CD4-positive, alpha-beta T cell treated with Interleukin-1 beta for 1 hour (primary cell): ENCODE measurements at places on chromosomes 1 and 21.

DNA sequence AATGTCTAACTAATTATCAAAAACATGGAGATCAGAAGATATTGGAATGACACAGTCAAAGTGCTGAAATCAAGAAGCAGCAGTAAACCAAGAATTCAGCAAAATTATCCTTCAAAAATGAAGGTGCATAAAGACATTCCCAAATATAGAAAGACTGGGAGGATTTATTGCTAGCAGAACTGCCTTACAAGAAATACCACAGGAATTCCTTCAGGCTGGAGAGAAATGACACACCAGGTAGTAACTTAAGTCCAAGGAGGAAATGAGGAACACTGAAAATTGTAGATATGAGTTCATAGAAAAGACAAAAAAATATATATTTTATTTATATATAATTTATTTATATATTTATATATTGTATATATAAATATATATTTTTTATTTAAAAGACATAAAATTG is 217.2 kb downstream of the RPS6KC1 start:
- no peak for DNase-seq

- no peak for DNase-seq
These were observed 125.0 kb upstream of the JUN start for GRCh38 chr1:58908561-58909560.

DNA sequence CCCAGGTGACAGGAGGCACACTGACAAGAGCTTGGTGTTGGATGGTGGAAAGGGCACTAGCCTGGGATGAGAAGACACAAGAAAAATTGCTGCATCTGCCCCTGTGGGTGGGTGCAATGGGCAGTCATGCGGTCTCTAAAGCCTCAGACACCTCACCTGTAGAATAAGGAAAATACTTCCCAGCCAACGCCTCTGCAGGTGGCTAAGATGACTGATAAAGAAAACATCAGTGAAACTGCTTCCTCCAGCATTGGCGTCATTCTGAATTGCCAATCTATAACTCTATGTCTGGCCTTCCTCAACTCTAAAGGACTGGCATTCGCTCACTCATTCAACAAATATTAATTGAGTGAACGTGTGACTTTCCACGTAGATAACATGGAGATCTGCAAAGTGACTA is 100.4 kb upstream of the F3 start:
- DNase-seq: no peak

DNA sequence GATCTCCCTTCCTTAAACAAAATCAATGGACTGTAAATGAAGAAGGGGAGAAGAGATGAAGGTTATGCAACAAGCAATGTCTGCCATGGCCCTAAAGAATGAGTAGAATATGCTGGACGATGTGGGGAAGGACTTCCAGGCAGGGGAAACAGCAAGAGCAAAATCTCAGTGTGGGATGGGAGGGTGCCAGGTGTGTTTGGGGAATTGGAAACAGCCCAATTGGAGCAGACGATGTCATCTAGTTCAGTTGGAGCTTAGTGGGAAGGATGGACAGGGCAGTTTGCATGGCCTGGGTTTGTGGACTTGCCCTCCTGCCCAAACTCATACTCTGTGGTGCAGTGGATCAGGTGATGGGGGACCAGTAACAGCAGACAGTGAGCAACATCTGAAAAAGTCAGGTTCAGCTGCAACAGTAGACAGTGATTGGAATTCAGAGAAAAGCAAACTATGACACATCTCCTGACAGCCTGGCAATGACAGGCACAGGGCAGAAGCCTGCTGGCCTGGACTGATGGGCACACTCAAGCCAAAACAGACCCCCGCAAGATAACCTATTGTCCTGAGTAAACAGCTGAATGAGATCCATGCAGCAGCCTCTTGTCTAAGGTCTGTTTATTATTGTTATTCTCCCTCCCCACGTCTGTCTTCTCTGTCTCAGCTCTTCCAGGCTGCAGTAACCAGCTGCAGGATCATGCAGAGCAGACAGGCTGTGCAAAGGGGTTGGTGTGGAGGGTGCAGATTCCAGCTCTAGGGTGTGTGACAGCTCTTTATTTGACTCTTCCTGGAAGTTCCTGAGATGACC is 50.5 kb upstream of the PRELP start:
- no peak for DNase-seq

- no peak for DNase-seq
These were observed 1.2 kb downstream of the HJV start for GRCh38 chr1:146020058-146021049.

GRCh38 chr1:98702976-98703375 is 41.5 kb downstream of the SNX7 start:
- DNase-seq: no peak

- no peak for DNase-seq
These were observed 174.6 kb downstream of the GABPA start for GRCh38 chr21:25909341-25909740.

DNA sequence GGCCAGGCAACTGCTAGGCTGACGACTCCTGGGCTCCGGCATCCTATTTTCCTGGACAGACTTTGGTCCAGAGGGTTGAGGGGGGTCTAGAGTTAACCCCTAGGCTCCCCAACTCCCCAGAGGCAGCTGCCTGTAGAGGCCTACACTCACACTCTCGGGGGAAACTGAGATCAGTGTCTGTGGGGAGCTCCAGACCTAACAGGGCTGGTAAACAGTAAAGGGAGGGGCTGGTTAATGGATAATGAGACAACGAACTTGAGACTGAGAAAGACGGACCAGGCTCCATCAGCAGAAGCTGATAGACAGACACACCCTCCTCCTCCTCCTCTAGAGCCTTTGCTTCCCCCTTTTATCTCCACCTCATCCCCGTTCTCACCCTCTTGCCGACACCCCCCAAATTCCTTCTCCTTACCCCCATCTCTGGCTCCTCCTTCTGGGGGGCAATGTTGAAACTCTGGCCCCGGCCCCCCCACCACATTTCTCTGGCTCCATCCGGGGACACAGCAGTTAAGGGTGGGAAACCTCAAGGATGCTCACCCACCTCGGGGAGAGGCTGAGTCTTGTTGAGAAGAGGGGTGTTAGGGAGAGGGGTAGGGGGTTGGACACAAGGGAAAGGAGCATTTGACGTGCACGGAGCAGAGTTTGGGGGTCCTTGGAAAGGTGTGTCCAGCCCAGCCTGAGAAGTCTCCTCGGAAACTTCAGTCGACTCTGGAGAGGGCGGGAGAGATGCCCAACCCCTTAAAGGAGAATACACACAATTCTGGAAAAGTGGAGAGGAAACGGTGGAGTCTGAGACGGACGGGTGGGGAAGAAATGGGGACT is at the start of gene MTMR11:
MTMR11 (minus strand) TSS at position 710 of the 822 bp plus-strand sequence; CDS start at position 478, 232 bp downstream.
- DNase-seq: no peak

DNA sequence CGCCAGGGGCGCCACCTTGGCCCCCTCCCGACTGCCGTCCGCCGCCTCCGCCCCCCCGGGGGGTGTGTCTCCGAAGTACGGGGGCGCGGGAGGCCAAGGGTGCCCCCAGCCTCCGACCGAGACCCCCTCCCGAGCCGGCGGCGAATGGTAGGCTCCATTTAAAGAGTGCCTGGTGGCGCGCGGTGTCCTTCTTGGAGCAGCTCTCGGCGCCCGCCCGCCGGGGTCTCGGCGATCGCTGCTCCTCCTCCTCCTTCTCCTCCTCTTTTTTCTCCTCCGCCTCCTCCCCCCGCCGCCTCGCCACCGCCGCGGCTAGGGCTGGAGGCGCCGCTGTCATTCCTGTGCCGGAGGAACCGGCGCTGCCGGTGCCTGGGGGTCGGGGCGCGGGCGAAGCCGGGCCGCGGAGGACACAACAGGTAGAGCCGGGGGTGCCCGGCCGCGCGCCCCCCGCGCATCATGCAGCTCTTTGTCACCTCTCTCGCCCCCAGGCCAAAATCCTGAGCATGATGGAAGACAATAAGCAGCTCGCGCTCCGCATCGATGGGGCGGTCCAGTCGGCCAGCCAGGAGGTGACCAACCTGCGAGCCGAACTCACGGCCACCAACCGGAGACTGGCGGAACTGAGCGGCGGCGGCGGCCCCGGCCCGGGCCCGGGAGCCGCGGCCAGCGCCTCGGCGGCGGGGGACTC is at the start of gene KAZN:
KAZN (plus strand) TSS at position 188 of the 685 bp plus-strand sequence.
- DNase-seq: no peak
